Lung (tissue), 17 donors: ENCODE measurements at places on chromosomes 11 and 22.

DNA sequence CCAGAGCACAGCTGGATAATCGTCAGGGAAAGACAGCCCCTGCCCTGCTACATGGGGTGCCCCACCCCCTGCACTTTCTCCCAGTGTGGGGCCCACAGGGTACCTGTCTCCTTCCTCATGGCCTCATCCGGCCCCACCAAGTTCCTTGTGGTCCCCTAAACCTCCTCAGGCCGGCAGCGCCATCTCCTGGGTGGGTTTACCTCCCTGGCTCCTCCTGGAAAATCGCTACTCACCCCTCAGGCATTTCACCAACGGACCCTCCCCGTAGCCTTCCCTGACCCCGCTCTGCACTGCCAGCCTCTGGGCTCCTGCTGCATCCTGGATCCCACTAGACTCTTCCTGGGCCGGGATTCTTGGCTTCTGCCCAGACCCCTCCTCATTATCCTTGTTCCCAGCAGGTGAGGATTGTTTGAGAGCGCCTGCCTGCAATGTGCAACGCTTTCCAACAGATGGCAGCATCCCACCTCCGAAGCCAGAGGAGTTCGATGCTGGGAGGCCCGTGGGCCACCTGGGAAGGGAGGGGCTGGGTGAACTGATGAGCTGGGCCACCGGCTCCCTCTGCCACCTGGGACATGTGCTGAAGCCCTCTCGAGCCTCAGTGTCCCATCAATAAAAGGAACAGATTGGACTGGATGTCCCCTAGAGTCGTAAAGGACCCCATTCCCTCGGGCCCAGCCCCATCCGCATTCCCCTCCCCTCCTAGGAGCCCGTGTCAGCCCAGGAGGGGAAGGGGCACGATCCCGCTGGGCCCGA lies 44.2 kb upstream of the TTLL12 start:
- DNase-seq, result peak; percentile 60

GRCh38 chr11:1071571-1072115 lies 3.0 kb upstream of the MUC2 start:
- DNase-seq, result no peak

DNA sequence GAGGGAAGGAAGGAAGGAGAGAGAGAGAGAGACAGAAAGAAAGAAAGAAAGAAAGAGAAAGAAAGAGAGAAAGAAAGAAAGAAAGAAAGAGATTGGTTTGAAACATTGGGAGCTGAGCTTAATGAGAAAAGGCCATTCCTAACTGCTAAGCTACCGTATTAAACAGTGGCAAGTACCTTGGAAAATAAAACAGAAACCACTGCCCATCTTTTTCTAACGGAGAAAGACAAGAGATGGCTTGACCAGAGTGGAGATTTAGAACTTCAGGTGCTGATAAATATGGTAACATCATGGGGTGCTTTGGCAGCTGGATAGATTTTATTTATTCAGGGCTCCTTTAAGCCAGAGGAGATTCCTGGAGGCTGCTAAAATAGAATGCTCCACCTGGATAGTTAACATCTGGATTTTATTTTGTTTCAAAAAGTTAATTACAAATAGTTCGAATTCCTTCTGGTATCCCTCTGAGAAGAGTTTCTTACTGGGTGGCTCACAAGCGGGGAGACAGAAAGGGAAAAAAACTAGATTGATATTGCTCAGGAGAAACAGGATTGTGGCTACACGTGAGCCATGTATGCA lies 12.9 kb downstream of the TIMP3 start:
- DNase-seq, result no peak

DNA sequence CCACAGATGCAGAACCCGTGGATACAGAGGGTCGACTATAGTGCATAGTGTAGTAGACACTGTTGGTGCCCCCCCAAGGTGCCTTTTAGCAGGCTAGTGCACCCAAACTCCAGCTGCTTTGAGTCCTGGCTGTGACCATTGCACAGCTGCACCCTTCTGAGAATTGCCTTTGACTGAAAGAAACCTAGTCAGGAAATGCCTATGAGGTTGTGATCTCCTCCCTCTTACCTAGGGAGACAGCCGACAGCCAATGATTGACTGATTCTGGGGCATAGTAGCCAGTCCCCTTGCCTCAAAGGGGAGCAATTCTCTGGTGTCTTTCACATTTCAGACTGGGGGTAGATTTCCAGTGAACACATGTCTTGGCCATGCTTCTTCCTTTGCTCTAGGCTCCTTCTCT lies 74.2 kb downstream of the DCDC1 start:
- DNase-seq, result no peak

- no peak for DNase-seq
Measured at GRCh38 chr11:72815110-72815618, 953 bp downstream of the ATG16L2 start.

GRCh38 chr11:116232364-116232828 lies 540.4 kb downstream of the BUD13 start:
- DNase-seq, result no peak

DNA sequence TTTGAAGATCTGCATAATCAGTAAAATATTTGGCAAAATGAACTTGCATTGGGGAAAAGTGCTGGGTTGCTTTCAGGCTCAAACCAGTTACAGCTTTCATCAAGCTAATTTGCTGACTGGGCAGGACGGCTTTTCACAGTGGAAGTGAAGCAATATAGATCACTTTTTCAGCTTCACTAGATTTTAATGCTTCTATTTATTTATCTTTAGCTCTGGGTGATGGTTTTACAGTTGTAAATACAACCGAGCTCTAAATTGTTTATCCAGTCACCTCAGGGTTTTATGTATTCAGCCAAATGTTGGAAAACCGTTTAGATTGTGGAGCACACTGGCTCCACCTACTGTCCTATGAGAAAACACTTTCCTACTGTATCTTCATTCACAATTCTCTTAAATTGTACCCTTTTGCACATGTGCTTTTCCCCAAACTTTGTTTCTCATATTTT lies 58.2 kb downstream of the ACER3 start:
- peak; percentile 87 for DNase-seq

DNA sequence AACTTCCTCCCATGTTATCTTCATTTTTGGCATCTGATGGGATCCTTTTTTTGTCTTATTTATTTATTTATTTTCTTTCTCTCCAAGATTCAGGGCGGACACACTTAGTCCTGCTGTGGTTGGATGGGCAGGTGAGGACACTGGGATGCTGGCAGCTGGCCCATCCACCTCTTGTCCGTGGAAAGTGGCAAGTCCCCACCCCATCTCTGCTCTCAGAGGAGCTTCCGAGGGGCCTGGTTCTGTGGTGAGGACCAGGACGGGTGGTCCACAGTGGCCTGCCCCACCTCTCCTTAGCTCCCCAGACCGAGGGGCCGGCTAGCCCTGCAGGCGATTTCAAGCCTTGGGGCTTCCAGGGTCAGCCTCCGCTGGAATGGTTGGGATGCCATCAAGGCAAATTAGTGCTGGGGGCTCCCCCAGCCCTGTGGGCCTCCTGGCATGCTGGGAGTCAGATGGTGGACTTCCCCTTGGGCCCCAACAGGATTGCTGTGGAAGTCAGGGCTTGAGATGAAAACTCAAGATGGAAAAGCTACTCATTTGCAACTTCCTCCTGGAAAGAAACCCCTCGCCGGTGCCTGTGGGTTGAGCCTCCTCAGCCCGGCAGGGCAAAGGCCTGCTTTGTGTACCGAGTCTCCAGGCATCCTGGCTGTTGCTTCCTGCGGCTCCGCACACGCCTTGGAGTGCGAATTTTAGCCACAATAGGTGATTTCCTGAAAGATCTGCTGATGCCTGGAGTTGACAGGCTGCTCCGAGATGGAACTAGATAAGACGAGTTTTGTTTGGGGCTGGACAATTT lies 31.2 kb upstream of the LINC01488 start:
- peak; percentile 58 for DNase-seq

DNA sequence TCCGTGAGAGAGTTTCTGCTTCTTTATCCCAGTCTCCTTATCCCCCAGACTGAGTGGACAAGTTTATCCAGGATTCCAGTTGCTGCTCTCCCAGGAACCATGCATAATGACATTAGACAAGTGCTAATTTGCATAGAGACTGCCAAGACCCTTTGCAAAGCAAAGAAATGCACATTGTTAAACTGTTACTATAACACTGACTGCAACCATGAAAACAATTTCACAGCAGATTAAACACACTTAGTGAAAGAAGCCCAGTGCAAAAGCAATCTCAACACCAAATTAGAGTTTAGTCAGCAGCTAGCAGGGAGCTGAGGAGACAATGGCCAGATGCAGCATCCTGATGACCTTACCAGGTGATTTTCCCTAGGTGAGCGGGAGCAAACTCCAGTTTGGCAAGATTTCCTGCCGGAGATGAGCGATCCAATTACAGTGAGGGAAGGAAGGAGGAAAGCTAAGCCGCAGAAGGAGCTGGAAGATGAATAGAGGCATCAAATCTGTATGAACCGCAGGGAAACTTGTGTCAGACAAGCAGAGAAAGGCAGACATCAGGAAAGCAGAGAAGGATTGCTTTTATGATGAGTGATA lies 273.8 kb upstream of the B3GAT1 start:
- no peak for DNase-seq

- DNase-seq, result no peak
Measured at GRCh38 chr22:22139364-22139763, 105.2 kb upstream of the VPREB1 start.

DNA sequence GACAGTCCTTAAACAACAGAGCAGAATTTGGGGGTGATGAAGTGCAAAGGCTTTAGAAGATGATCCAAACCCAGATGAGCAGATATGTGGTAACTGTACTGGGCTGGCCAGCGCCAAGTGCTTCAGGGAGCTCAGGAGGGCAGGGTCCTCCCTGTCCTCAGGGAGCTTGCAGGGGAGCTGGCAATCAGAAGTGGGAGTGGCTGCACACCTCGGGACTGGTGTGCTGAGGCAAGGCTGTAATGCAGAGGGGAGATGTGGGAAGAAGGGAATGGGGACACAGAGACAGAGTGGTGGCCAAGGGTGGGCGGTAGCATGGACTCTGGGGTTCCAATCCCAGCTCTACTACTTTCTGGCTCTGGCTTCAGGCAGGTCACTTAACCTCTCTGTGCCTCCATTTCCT lies 235.6 kb upstream of the NCAM1 start:
- no peak for DNase-seq

GRCh38 chr11:10955616-10956015 lies 97.8 kb upstream of the ZBED5 start:
- DNase-seq, result no peak

DNA sequence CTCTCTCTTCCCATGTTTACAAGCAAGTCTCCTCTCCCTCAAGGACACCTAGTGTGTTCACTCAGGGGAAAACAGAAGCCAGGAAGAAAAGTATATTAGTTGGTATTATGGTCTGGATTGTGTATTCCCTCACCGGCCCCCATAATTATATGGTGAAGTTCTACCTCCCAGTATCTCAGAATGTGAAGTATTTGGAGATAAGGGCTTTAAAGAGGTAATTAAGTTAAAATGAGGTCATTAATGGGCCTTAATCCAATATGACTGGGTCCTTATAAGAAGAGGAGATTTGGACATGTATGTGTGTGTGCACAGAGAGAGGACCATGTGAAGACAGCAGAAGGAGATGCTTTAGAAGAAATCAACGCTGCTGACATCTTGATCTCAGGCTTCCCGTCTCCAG lies 26.5 kb upstream of the THY1 start:
- DNase-seq, result no peak

DNA sequence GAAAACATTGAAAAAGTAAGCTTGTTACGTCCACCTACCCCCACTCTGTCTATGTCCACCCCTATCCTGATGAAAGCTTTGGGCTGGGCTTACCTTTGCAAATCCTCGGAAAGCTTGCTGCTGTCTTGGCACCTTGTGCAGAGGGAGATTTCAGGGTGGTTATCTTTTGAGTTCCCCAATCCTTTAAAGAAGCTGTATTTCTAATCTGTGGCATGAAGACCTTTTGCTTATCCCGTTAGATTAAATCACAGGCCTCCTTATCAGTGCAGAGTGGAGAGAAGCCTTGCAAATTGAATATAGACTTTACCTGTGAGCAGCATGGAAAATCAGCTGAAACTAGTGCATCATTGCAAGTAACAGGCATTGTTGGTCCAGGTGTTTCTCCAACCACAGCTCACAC lies 580.6 kb upstream of the ANO5 start:
- no peak for DNase-seq

DNA sequence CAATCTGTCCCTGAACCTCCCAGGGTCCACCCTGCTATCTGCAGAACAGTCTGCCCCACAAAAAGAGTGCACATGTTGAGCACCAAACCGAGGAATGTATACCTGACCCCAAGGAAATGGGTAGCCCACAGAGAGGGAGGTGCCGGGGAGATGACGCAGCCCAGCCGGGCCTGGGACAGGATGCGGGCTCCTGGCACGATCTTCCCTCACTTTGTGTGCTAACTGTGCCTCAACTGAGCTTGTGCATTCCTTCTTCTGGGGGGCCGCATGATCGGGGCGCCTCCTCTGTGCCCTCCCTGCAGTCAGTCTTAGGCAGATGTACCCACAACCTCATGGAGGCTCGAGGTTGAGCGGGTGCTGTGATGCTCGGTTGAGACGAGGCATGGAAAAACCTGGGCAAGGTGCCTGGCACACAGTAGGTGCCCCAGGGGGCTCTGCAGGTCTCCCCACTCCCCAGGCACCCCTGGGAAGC lies 2.4 kb downstream of the GAS2L1 start:
- no peak for DNase-seq

GRCh38 chr11:64989416-64989815 lies 7.4 kb downstream of the BATF2 start:
- DNase-seq, result no peak

GRCh38 chr11:3745161-3745560 lies 52.2 kb downstream of the NUP98 start:
- DNase-seq, result peak; percentile 49

DNA sequence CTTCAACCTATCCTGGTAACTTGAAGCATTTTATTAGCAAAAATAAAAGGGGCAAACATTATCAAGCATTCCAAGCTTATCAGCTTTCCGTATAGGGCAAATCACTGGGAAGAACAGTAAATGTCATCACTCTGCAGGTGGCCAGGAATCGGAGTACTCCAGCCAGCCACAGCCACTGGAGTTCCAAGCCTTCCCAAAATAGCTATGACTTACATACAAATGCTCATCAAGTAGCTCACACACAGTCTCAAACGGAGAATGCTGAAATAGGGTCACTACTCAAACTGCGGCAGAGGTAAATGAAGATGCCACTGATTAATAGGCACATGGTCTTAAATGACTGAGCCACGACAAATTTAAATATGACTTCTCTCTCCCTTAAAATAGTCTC lies 2.1 kb downstream of the USP28 start:
- no peak for DNase-seq

- no peak for DNase-seq
Measured at GRCh38 chr22:29026579-29026978, 35.1 kb downstream of the C22orf31 start.

GRCh38 chr11:72850832-72851231 lies 36.6 kb downstream of the ATG16L2 start:
- DNase-seq, result no peak

- DNase-seq, result peak; percentile 66
Measured at GRCh38 chr11:75160220-75160757, 9.4 kb downstream of the SLCO2B1 start.

GRCh38 chr11:45983471-45983845 lies 61.0 kb downstream of the LARGE2 start:
- DNase-seq, result no peak

- DNase-seq, result no peak
Measured at GRCh38 chr11:19013181-19013857, 47.2 kb downstream of the MRGPRX2 start.

GRCh38 chr11:100914415-100915110 lies 215.1 kb downstream of the PGR start:
- no peak for DNase-seq
